ENCODE measurements at places on chromosomes 4 and X.

- DNase-seq, result no peak
These were observed 113.2 kb downstream of the USP9X start for GRCh38 chrX:41198410-41198809.

- no peak for DNase-seq
These were observed 537.2 kb downstream of the STIM2 start for GRCh38 chr4:27397886-27398285.

GRCh38 chr4:123477711-123478209, 81.2 kb downstream of the SPRY1 start:
- no peak for DNase-seq

DNA sequence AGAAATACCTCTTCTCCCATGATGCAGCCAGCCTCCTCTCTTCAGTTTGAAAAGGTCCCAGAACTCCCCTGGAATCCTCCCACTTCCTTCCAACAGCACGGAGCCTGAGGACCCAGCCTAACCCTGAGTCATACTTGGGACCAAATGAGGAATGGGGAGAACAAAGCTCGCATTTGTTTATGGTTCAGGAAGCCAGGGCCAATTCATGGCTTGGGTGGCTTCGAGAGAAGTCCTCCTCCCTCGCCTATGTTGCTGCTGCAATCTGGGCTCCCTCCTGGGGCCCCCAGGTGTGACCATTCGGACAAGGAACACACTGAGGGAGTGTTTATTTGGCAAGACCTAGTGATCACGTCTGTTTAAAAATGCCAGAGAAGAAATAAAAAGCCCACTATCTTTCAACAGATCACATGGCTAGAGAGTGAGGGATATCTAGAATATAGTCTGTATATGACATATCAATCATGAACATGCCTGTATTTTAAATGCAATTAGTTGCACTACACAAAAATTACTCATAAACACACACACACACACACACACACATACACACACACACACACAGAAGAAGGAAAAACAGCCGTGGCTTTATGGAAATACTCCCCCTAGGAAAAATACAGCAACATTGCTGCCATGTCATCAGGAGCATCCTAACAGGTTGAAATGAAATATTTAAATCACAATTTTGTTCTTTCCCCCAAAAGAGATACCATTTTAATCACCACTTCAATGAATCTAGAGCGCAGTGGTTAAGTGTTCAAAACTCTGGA, 155.7 kb upstream of the MAP3K15 start:
- no peak for DNase-seq

GRCh38 chr4:81237791-81238190, 22.8 kb upstream of the PRKG2 start:
- no peak for DNase-seq

DNA sequence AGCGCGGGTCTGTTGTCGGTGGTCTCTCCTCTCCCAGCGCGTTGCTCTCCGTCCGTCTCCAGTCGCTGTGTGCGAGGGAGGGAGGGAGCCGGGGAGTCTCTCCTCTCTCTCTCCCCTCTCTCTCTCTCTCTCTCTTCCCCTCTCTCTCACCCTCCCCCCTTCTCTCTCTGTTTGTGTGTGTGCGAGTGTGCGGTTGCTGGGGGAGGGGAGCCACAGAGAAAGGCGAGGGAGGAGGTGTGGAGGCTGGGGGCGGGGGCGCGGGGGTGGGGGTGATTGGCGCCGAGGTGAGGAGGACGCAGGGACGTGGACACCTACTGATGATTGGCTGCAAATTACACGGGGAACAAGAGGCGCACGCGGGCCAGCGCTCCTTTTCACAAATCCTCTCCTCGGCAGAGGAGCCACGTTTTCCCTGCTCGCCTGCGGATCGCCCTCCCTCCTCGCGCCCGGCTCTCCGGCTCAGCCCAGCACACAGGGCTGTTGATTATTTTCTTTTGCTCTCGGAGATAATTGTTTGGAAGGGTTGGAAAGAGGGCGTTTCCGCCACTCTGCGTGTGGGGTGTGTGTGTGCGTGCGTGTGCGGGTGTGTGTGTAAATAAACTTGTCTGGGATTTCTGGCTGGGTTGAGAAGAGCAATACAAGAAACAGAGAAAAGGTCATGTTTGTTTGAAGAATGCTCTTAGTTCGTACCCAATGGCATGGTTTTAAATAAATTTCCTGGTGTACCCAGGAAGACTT, at the start of gene CXXC4:
TSS of gene CXXC4 (minus strand) at position 73 of the 738 bp plus-strand sequence. CDS start 3,092 bp downstream, outside the sequence.
- DNase-seq, result no peak

GRCh38 chr4:152640058-152640921, 39.5 kb downstream of the TMEM154 start:
- no peak for DNase-seq

DNA sequence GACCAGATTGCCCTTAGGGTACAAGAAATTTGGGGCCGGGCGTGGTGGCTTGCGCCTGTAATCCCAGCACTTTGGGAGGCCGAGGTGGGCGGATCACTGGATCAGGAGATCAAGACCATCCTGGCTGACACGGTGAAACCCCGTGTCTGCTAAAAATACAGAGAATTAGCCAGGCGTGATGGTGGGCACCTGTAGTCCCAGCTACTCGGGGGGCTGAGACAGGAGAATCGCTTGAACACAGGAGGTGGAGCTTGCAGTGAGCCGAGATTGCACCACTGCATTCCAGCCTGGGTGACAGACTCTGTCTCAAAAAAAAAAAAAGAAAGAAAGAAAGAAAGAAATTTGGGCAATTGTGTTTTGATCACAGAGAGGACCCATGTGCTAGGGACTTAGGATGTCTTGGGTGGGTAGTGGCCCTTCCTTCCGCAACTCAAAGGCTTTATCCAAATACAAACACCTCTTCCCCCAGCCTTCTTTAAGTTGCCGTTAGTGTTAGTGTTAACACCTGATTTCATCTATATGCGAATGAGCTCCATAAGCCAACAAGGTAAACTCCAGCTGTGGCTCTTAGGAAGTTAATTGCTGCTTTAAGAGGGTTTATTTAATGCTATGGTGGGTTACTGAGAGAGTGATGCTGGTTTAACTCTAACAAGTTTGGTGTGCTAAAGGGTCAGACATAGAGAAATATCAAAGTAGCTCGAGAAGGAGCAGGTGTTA, 8.6 kb upstream of the CCDC110 start:
- no peak for DNase-seq

- no peak for DNase-seq
These were observed 218.8 kb downstream of the STPG2 start for GRCh38 chr4:97924341-97924958.

DNA sequence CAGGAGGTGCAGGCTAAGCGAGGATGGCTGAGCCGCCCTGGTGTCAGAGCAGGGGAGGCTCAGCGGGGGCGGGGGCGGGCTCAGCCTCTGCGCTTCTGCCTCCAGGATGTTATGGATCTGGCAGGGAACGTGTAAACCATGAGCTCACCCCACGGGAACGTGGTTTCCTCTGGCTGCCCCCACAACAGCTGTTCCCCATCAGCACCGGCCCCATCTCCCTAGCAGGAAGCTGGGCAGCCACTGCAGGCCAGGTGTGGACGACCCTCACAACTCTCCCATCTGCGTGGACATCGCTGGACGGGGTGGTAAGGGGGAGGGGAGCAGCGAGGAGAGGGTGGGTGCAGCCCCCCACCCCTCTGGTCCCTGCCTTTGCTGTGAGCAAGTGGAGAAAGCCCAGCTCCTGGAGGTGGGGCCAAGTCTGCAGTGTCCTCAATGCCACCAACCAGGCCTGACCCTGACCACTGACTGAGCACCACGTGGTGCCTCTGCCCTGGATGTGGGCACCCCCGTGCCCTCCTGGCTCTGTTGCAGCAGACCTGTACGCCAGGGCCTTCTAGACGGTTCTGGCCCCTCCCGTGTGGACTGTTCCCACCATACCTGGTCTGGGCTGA, 28.1 kb upstream of the SPON2 start:
- peak; percentile 7 for DNase-seq

DNA sequence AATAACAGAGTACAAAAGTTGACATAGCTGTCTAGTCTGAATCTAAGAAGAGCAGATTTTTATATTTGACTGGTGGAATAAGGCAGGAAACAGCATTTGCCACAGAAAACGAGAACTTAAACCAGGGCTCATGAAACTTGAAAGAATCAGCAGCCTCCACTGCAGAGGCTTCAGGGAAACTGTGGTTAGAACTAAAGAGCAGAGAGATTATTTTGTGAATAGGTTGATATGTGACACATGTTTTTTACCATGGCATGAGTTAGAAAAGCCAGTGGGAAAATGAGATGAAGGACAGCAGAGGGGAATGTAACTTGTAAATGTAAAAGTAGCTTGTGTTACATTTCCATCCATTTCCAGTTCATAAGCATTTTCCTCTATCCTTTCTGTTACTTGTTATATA, 63.7 kb upstream of the CAMK2D start:
- no peak for DNase-seq

DNA sequence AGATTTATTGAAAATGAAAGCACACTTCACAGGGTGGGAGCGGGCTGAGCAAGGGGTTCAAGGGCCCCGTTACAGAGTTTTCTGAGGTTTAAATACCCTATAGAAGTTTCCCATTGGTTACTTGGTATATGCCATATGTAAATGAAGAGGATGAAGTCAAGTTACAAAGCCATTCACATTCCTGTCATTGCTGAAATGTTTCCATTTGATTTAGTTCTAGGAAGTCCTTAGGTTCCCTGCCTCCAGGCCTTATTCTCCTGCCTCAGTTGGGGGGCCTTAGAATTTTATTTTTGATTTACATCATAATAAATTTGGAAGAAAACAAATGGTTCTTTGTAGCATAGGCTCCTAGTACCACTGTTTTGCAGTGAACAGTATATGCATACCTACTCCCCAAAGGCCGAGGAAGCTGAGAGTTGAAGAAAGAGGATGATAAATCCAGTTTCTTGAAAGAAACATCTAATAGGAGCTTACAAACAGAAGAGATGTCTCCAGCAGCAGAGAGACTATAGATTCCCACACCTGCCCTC, 31.8 kb downstream of the SERTM2 start:
- no peak for DNase-seq

- no peak for DNase-seq
These were observed 72.5 kb downstream of the DDIT4L start for GRCh38 chr4:100117750-100118149.

- DNase-seq, result no peak
These were observed 2.6 kb downstream of the MID1IP1 start for GRCh38 chrX:38803588-38804431.

DNA sequence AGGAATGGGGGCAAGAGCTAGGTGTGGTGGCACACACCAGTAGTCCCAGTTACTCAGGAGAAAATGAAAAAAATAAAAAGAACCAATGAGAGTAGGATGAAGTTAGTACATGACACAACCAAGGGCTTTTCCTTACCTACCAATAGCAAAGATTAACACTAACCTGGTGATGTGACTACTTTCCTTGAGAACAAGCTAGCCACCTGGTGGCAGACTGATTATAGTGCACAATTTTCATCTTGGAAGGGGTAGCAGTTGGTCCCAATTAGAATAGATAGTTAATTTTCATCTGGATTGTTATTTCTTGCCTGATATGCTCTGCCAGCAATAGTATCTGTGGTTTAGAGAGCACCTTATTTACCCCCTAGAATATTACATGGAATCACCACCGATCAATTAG, 1216.8 kb upstream of the PABPC4L start:
- no peak for DNase-seq

DNA sequence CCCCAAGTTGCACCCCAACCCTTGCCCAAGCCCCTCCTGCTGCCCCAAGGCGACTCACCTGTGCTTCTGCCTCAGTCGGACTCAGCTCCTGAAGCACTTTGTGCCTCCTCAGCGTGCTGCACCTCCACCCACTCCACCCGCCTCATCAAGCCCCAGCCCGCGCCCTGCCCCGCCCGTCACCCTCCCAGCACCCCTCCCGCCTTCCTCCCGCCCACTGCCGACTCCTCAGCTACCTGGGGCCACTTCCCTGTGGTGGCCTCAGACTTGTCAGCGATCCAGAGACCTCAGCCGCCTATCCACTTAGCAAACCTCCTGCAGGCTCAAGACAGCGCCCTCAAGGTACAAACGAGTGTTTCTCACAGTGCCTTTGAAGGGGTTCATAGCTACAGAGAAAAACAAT, 19.6 kb upstream of the IQCM start:
- DNase-seq, result no peak

DNA sequence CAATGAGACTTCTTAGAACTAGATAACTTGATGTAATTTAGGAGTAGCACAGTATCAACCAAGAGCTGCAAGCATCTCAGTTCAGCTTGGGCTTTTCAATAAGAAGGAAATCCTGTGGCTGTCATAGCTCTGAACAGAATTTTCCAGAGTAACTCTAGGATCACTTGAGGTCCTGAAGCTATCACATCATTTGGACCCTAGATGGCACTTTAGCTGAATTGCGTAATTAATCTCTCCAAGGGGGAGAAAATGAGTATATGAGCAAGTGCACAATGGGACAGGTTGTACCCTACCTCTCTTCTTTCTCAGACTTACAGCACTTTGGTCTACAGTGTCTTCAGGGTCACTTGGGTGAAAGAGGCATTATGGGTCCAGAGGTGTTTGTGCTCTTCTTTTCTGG, 45.2 kb downstream of the SLC4A4 start:
- no peak for DNase-seq

DNA sequence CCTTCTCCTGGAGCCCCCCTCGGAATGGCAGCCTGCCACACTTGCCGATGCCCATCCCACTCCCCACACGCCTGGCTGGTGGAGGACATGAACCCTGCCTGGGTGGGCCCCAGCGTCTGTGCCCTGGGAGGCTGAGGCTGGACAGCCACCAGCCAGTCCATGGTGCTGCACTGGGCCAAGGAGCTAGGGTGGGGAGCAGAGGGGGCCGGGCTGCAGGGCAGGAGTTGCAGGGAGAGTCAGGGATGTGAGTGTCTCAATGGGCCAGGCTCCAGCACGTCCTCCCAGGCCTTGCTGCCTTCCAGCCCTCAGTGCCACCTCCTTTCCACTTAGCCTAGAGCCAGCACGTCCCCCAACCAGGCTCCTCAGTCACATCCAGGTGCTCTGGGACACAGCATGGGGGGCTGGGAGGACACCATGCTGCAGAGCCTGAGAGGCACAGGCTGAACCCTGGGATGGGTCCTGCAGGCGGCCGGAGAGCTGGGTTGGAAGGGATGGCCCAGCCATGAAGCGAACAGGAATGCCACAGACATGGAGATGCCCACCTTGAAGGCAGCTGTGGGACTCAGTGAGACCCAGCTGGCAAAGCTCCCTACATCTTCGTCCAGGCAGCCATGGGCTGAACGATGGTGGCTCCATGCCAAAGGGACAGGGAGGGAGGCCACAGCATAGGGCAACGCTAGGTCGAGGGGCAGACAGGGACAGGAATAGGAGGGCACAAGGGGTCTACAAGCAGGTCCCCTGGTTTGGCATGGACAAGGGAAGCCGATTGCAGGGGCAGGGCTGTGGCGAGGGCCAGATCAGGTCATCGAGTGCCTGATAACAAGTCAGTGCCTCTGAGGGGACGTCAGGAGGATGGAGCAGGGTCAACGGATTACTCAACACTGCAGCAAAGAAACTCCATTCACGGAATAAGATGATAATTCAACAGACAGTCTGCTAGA, 30.1 kb upstream of the MXD4 start:
- DNase-seq, result no peak

GRCh38 chr4:59222221-59222620, 1977.9 kb upstream of the ADGRL3 start:
- DNase-seq, result no peak

GRCh38 chrX:19846995-19847790, 40.2 kb downstream of the SH3KBP1 start:
- no peak for DNase-seq

GRCh38 chrX:30570505-30570904, 7.1 kb downstream of the TASL start:
- no peak for DNase-seq

All from activated CD4-positive, alpha-beta T cell treated with anti-CD3 and anti-CD28 coated beads for 1 hour (primary cell).